ENCODE measurements at places on chromosomes 4 and X.

GRCh38 chrX:142503967-142504643 is 299.0 kb upstream of the MAGEC2 start:
- DNase-seq = no peak

GRCh38 chr4:6076391-6076790 is 58.2 kb upstream of the C4orf50 start:
- DNase-seq = no peak

DNA sequence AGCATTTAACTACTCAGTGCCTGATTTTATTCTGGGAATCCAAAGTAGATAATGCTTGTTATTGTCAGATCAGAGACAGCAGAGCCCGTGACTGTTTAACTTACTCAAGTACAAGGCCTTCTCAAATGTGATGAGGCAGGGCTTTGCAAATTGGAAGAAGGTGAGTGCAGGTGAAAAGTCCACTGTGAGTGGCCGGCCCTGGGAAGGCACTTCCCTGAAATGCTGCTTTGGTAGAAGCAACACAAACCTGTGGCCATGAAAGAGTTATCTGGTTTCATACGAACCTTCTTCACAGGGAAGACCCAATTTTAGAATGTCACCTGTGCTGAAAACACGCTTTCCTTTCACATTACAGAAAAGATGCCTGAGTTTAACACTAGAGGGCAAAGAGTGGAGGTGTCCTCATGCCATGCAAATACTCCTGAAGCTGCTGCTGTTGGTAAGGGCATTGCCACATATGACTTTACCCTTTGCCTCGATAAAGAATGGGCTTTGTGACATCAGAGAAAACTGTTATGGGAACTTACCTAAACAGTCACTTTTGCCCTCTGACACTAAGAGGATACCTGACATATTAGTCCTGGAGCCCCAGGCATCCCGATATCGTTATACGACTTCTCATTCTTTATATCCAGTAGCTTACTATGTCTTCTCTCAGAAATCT is 8.0 kb downstream of the PPARGC1A start:
- no peak for DNase-seq

- no peak for DNase-seq
Measured at GRCh38 chr4:152065545-152065944, 304.7 kb upstream of the GATB start.

DNA sequence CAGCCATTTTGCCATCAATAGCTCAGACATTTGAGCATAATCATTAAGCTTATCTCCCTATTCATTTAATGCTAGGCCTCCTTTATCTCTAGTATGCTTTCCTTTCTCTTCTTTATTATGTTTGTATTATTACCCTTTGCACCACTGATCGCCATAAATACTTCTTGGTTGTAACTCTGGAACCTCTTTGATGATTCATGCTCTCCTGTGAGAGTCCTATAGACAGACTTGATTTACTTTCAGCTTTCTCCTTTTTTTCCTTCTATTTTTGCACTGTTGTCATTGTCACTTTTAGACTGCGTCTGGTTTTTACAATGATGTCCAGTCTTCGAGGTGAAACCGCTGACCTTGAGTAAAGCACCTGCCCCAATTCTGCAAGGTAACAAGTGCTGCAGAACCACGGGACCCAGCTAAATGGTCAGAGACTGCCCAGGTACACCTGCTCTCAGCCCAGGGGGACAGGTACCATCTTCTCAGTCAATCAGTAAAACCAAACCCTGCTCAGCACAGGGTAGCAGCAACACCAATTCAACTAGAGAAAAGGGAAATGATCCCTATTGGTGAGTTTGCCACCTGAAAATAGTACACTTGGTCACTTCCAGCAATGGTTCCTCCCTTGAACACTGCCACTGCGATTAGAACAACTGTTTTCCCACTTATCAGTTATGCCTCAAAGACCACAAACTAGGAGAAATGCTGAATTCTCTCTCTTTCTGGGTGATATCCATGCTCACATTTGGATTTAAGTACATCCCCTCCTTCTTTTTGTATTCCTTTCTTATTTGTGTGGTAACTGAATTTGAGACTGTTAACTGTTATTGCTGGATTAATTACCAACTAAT is 125.1 kb downstream of the MAML3 start:
- DNase-seq = no peak

DNA sequence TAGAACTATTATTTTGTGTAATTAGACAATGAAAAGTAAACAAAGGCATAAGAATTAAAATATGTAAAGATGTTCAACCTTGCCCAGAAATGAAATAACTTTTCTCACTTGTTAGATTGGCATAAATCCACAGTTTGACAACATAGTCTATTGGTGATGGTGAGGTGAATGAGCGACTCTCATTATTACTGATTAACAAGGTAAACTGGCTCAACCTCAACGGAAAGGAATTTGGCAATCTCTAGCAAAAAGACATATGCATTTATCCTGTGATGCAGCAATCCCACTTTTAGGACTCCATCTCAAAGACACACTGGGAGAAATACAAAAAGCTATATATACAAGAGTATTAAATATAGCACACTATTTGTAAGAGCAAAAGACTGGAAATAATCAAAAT is 22.3 kb downstream of the UBA6 start:
- no peak for DNase-seq

GRCh38 chr4:72768364-72768763 is 199.3 kb upstream of the ADAMTS3 start:
- no peak for DNase-seq

GRCh38 chr4:55029821-55030503 is 95.4 kb downstream of the KDR start:
- DNase-seq = peak; percentile 13

GRCh38 chr4:3205995-3206394 is 43.0 kb upstream of the MSANTD1 start:
- DNase-seq = no peak

DNA sequence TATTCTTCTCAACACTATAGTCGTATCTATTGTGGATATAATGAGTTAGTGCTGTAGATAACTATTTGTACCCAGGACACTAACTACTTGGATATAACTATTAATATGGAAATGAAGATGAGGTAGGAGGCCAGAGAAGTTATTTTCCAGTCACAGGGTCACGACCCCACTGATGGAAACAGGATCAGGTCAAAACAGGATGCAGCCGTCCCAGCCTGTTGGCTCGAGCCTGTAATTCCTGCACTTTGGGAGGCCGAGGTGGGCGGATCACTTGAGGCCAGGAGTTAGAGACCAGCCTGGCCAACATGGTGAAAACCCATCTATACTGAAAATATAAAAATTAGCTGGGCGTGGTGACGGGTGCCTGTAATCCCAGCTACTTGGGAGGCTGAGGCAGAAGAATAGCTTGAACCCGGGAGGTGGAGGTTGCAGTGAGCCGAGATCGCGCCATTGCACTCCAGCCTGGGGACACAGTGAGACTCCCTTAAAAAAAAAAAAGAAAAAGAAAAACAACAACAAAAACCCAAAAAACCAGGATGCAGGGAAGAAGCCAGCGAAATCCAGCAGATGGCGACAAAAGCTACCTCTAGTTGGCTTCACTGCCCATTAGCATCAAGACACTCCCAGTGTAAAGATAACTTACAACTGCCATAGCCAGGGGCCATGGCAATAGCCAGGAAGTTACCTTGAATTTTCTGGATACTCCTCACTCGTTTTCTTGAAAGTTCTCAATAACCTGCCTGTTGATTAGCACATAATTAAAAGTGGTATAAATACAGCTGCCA is 37.9 kb upstream of the NKAP start:
- no peak for DNase-seq

DNA sequence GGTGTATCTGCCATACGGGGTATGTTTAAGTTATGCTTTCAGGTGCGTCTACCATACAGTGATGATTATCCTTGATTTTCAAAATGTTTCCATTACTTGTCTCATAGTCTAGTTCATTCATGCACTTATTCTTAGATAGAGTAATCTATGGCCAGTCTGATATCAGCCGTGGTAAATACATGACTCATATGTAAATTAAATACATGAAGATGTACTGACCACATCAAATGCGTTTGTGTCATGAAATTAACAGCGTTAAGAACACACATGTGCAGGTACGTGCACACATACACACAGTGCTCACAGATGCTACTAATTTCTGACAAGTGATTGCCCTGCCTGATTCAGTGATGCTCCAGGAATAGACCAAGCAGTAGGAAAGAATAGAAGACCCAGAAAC is 75.2 kb upstream of the EXOC1L start:
- DNase-seq = no peak

DNA sequence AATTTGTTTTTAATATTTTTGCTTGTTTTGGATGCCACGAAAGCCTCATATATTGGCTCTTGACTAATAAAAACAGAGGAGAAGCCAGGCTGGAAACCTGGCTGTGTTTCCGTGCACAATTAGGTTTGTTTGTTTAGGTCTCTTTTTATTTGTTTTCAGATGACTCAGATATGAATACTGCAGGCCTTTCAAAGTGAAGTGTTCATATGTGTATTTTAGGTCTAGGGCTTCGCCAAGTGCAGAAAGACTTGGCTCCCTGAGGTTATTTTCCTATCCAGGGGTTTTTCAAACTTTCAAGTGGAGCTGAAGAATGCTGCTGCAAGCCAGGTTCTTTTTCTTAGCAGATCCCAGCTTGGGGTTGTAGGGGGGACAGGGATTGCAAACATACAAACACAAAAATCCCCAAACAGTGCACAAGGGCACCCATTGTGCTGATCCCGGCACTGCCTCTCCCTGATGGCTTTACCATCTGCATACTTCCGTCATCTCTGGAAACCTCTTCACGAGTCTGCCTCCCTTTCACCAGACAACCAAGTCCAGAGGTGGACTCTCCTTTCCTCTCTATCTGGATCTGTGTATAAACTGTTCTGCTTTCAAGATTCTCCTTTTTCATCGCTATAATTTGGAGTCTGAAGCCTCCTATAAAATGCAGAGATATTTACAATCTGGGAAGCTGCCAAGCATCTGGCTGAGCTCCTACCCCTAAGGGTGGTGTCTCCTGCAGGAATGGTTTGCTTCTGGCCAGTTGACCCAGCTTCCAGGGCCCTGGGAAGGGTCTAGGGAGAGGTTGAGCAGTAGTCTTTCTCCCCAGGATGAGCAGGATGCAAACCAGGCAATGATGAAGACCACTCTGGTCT is 108.6 kb downstream of the SMIM20 start:
- DNase-seq = no peak

DNA sequence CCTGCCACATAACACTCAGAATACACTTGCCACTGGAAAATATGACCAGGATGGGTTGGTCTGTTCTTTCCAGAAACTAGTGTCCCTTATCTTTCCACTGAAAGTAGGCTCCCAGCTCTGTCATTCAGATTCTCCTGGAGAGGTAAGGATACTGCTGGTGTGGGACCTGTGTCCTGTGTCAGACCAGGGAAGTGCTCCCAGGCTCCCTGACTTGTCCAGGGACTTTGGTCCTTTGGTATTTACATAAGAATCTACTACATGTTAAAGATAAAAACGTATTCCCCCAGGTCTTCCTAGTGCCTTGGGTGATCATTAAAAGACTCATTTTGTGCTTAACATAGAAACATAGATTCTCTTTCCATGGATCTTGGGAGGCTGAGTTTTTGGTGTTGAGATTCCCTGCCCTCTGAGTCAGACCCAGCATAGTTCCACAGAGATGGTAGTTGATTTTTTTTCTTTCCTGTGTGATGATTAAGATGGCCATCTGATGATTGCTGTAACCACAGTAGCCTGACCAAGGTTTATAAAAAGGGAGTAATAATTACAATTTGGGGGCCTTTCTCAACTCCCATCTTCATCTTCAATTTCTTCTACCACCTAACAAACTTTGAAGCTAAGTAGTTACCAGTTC is 159.8 kb upstream of the JADE1 start:
- DNase-seq = no peak

All from endothelial cell (in vitro differentiated cells).